ENCODE measurements at places on chromosomes 7 and 10.

- DNase-seq = no peak
Observed at GRCh38 chr7:107744345-107744750, 406 bp downstream of the CBLL1 start.

DNA sequence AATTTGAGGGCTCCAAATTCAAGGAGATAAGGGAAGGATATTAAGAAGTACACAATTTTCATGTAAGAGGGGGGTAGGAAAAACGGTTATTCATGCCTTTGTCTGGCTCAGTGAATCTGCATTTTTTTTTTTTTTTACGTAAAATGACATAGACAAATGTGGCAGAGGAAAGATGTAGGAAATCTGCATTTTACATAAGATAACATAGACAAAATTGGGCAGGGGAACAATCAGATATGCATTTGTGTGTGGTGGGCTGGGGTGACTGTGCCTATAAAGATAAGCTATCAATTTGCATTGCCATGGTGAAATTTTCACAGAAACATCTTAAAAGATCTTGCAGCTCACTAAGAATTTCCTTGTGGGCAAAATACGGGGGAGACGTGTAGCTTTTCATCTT is 92.7 kb upstream of the GPR141 start:
- no peak for DNase-seq

- no peak for DNase-seq
Observed at GRCh38 chr7:142025896-142026295, 30.2 kb downstream of the MGAM start.

DNA sequence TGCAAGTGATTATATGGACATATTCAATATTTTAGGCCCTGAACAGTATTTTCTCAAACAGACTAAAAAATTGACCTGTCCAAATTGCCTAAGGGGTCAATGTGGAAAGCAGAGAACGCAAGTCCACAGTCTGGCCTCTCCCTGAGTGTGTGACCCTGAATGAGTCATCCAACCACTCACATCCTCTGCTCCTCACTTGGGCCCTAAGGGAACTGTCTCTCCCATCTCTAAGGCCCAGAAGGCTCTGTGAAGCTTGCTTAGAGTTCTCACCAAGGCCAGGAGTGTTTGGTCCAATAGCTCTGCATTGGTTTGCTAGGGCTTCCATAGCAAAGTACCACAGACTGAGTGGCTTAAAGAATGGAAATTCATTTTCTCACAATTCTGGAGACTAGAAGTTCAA is 155.1 kb downstream of the LSM5 start:
- DNase-seq = no peak

- DNase-seq = no peak
Observed at GRCh38 chr10:43686414-43686813, 37.7 kb upstream of the ZNF32 start.

DNA sequence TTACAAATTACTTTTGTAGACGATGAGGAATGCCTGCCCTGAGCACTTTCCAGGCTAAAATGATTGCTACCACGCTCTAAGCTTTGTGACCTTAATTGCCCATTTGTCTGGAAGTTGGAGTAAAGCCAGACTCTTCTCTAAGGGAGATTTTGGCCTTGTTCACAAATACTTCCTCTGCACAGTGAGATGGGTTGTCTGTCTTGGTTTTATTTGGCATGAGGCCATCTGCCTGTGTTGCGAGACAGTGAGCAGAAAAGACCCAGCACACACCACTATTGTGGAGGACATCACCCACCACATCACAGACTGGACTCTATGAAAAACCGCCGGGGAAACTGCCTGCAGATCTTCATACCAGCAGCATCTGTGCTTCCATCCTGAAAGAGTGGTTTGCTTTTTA is 138.4 kb downstream of the BICC1 start:
- no peak for DNase-seq
